ENCODE measurements at places on chromosomes 7 and 10.

DNA sequence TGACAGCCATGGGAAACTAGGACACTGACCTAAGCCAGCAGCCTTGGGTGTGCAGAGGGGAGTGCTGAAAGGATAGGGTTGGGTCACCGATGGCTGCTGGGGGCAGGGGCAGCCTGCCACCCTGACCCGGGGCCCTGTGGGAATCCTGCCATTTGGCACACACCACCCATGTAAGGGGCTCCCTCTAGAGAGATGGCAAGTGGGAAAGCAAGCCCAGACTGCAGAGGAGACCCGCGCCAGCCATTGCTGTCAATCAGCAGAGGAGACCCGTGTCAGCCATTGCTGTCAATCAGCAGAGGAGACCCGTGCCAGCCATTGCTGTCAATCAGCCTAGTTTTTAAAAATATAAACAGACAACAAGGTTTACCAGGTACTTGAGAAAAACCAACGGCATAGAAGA lies 27.4 kb upstream of the PRKAG2 start:
- no peak for DNase-seq

DNA sequence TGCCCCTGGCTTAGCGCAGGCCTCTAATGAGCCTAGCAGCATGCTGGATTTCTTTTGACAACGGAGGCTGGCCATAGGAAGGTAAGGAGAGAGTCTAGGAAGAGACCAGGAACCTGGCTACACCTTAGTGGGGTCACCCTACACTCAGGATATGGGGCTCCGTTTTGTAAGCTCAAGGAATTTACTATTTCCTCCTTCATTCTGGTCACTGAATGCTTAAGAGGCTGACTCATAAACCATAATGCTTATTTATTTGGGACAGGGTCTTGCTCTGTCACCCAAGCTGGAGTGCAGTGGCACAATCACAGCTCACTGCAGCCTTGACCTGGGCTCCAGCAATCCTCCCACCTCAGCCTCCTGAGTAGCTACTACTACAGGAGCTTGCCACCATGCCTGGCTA lies 38.4 kb downstream of the CARD11 start:
- no peak for DNase-seq

- DNase-seq = no peak
Observed at GRCh38 chr7:158804335-158804734, 25.0 kb downstream of the ESYT2 start.

DNA sequence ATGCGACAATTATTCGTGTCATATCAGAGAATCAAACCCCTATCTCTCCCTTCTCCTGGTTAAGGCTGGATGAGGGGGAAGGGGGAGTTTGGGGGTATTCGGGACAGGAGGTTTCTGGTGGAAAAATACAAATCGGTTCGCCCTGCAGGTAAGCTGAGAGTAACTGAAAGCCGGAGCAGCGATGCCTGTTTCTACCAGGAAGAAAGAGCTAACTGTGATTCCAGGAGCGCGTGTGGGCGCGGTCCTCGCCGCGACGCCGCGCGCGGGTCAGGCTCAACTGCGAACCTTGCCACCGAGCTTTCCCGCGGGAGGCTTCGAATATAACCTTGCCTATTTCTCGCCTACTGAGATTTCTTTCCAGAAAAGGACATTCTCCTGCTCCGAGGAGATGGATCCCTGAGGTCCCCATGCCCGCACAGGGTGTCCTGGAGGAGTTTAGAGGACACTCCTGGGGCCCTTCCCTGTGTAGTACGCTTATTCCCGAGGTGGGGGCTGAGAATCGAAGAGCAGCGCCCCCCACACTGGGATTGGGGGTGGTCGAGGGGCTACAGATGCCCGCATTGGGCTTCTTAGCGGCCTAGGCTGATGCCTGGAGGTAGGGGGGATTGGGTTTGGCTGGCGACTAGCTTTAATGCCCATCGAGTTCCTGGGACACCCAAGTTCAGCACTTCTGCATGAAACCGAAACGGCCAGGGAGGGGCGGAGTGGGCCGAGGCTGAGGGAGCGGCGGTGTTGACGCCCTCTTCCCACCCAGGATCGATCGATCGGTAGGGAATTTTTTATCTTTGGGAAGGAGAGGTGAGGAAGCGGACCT lies 13.0 kb upstream of the DLX6 start:
- DNase-seq = no peak

- DNase-seq = no peak
Observed at GRCh38 chr7:75856536-75856935, 22.3 kb upstream of the RHBDD2 start.

GRCh38 chr10:15201589-15202300 lies 33.3 kb upstream of the NMT2 start:
- DNase-seq = no peak
